AML-193 (cell line): ENCODE measurements at places on chromosomes 1 and 21.

- DNase-seq, result no peak
Measured at GRCh38 chr1:202107321-202107761, 15.4 kb upstream of the GPR37L1 start.

DNA sequence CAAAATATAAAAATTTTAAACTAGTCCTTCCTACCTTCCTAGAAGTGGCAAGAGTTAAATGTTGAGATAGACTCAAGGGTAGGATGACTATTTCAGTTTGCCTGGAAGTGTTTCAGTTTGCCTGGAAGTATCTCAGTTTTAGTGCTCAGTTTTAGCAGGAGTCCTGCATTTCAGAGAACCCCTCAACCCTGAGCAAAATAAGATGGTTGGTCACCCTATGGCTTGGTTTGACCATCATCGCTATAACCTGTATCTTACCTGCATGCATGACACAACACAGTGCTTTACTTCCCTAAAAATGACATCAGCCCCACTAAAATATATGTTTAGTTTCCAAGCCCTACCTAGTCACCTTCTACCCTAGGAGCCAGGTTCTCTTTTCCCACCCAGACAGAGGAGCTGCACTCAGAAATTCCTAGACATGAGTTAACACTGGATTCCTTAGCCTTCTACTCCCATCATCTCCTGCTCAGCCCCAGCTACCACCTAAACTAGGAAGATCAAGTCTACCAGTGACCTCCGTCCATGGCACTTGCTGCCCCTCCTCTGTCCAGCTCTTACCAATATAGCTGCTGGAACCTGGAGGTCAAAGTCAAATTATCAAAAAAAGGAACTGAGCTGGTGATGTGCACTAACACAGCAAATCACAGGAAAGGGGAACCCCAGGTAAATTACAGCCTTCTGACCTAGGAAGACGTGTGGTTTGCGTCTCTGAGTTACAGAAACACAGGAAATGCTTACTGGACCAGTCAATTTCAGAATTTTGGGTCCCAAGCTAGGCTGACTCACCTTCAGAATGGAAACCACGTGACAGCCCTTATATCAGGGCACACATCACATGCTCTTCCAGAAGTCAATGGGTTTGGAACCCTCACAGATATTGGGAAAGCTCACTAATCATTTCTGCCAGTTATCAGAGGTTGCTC is 2.2 kb upstream of the G0S2 start:
- DNase-seq, result no peak

DNA sequence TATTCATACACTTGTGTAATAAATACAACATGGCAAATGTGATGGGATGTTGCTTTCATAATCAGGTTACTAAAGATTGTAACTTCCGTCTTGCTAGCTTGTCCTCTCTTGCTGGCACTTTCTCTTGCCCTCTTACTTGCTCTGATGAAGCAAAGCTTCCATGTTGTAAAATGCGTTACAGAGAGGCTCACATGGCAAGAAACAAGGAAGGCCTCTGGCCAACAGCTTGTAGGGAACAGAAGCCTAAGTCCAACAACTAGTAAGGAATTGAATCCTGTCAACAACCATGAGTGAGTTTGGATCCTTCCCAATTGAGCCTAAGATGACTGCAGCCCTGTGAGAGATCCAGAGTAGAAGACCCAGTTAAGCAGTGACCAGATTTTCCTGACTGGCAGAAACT is 15.4 kb downstream of the TMED5 start:
- DNase-seq, result no peak

- no peak for DNase-seq
Measured at GRCh38 chr1:16324456-16324890, 27.8 kb downstream of the FBXO42 start.

GRCh38 chr1:28538286-28538685 is 14.6 kb upstream of the TRNAU1AP start:
- DNase-seq, result no peak

- DNase-seq, result no peak
Measured at GRCh38 chr1:31498376-31499040, 77.8 kb upstream of the TINAGL1 start.

GRCh38 chr1:79599257-79599656 is 592.7 kb upstream of the ADGRL4 start:
- DNase-seq, result no peak

GRCh38 chr1:212235857-212236256 is 49.4 kb upstream of the PPP2R5A start:
- DNase-seq, result no peak

- DNase-seq, result no peak
Measured at GRCh38 chr1:176765608-176766007, 302.6 kb downstream of the PAPPA2 start.

- DNase-seq, result no peak
Measured at GRCh38 chr1:94255476-94255875, 18.1 kb upstream of the ARHGAP29 start.

- DNase-seq, result no peak
Measured at GRCh38 chr1:54981466-54981865, 1.0 kb downstream of the TMEM61 start.

DNA sequence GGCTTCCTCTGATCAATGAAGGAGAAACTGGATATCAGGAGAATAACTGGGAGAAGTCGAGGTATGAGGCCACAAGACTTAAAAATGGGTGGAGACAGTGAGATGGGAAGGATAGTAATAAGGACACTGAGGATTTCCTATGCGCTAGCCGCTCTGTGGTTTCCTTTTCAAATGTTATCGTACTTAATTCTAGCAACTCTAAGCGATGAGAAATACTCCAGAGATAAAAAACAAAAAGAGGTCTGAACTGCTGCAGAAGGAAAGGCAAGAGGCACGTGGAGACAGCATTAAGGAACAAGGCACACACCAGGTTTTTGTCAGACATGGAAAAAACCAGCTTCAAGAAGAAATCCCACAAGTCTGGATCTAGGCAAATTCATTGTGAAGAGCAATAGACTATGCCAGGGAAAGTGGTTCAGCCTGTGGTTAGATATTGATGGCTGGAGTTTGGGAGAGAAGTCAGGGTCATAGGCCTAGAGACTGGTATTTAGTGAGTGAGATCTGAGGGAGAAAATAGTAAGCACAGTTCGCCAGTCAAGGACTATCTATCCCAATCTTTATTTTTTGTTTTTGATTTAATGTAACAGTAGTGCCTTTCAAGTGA is 5.3 kb downstream of the CLCA2 start:
- no peak for DNase-seq

DNA sequence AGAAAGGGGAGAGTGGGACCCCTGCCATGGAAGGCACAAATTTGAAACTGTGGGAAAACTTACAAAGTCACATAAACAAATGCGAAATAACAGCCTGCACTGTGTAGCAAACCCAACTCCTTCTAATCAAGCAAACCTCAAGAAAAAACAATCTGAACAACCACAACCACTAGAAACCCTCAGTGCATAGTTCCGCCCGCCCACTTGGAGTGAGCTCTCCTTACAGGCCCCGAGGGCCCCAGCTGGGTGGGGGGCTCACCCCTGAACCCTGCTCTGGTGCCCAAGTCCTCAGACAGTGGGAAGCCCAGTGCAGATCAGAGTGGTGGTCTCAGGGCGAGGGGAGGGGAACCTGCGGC is 931 bp upstream of the MXRA8 start:
- DNase-seq, result no peak
